NCI-H1048 (cell line): ENCODE measurements at places on chromosomes 12 and 14.

DNA sequence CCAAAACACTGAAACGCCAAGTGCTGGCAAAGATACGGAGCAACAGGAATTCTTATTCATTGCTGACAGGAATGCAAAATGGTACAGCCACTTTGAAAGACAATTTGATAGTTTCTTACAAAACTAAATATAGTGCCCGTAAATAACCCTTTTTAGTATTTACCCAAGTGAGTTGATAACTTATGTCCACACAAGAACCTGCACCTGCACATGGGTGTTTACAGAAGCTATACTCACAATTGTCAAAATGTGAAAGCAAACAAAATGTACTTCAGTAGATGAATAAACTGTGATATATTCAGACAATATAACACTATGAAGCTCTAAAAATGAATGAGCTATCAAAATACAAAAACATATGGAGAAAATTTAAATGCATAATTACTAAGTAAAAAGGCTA is 86.6 kb downstream of the ATXN7L3B start:
- no peak for DNase-seq

GRCh38 chr12:27635349-27635972 is 60.8 kb upstream of the REP15 start:
- no peak for DNase-seq

DNA sequence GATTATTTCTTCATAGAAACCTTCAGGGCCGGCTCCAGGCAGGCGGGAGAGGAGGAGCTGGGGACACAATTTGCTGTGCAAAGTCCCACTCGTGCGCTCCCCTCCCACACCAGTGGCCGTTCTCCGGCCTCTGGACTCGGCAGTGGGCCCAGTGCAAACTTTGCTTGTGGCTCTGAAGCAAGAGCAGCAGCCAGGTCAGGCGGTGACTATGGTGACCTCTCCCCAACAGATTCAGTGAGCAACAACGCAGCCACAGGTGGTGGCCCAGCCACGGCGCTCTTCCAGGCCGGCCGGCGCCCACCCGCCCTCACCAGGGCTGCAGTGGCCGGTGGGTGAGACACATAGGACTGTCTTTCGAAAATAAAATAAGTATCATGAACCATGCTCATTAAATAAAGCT is 29.5 kb downstream of the VPS37B start:
- DNase-seq = no peak

- no peak for DNase-seq
Measured at GRCh38 chr14:24060443-24060842, 8.6 kb downstream of the CARMIL3 start.
